Trophoblast cell (in vitro differentiated cells and primary cell): ENCODE measurements at places on chromosomes 16 and 17.

GRCh38 chr17:42969001-42969581 lies 4.8 kb upstream of the AARSD1 start:
- DNase-seq: peak; percentile 78

DNA sequence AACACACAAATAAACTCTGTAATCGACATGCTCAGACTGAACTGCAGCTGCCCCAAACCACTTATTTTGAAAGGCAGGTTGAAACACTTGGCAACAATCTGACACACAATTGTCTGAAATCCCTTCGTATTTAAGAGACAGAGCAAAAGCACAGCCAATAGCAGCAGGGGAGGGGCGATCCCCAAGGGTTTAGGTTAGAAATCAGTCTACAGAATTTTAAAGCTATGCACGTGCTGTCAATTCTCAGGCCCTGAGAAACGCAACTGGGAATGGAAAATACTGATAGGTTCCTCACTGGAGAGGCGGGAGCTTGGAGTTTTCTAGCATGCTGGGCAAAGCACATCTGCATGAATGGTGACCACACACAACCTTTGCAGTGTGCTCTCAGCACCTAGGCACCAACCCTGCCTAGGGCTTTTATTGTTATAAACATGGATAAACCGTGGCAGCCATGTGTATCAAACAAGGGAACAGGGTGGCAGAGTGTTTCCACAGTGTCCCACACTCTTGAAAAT lies 168.0 kb downstream of the AATF start:
- DNase-seq: no peak

- DNase-seq: no peak
These were observed 29.4 kb upstream of the CACNG5 start for GRCh38 chr17:66805567-66805966.

DNA sequence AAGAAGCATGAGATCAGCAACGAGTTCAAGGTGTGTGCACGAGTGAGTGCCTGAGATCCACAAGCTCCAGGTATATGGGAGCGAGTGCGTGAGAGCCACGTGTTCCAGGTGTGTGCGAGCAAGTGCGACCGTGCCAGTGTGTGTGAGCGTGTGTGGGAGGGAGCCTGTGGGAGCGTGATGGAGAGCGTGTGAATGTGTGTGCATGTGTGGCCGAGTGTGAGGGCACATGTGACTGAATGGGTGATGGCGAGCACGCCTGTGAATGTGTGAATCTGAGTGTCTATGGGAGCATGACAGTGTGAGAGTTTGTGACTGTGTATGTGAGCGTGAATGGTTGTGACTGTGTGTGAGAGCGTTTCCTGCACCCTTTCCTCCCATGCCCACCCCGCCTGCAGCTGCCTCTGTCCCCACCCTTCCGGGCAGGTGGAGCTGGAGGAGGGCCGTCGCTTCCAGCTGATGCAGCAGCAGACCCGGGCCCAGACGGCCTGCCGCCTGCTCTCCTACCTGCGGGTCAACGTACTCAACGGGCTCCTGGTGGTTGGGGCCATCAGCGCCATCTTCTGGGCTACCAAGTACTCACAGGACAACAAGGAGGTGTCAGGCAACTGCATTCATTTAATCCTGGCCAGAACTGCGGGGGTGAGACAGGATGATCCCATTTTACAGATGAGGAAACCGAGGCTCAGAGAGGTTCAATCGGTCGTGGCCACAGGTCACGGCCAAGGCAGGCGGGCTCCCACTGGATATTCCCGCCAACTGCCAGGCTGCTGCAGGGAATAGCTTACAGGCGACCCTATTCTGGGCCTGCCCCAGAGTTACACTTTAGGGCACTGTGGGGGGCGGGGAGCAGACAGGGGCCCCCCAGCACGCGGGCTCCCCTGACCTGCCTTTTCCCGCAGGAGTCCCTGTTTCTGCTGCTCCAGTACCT lies 3.7 kb downstream of the TMC8 start:
- DNase-seq: peak; percentile 70

- no peak for DNase-seq
These were observed 9.5 kb downstream of the USP22 start for GRCh38 chr17:21033350-21033749.

- peak; percentile 95 for DNase-seq
These were observed 78.0 kb downstream of the RAP1GAP2 start for GRCh38 chr17:2874189-2874686.

DNA sequence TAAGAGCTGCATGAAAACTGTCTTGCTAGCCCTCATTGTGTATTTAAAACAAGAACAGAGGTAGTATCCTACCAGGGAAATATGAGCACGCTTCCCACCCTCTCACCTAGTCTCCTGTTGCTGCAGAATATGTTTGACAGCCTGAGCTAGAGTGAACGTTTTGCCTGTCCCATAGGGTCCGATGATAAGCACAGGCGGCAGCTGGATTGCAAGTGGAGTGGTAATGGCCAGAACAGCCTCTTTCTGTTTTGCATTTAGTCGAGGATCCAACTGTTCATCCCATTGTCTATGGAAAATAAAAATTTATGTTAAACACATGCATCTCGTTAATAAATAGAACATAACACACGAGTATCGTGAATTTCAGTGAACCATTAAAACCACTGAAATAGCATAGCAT lies 84.2 kb downstream of the HELZ start:
- no peak for DNase-seq

DNA sequence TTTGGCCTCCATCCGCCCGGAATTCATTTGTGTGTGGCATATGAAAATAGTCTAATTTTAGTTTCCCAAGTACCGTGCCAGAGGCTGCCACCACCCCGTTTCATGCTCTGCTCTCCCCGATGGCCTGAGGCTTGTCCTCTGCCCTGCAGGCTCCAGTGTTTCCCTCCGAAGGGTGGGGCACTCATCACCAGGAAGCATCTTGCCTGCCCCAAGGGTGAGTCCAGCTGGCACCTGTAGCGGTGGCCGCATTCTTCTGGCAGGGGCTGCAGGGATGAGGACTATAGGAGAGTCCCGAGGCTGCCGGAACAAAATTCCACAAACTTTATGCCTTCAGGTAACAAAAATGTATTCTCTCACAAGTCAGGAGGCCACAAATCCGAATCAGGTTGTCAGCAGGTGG lies 23.1 kb upstream of the CMIP start:
- DNase-seq: peak; percentile 40

- no peak for DNase-seq
These were observed 2.5 kb upstream of the SMPD3 start for GRCh38 chr16:68450741-68451255.

- peak; percentile 25 for DNase-seq
These were observed 98.5 kb downstream of the TNFRSF13B start for GRCh38 chr17:16873174-16874035.

DNA sequence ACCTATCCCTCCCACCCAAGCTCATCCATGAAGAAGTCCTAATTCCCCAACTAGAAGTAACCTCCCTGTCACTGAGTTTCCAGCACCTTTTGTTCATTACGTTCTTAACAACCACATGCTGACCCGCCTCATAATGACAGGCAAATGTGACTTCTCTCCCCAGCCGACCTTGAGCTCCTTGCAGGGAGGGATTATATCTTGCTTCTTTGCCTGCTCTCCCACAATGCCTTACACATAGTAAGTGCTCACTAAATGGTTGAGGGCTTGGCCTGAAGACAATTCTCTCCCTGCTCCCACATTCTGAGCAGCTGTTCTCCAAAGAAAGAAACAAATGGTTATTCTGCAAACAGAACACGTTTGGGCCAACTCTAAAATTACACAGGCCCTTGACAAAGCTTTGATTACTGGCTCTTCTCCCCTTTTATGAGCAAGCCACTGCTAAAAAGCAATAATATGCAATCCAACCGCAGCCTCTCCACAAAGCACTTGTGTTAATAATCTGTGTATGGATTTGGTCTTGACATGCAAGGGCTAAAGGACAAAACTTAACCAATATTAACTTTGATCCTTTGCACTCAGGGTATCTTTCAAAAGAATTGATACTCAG lies 23.2 kb downstream of the SLC39A11 start:
- no peak for DNase-seq

DNA sequence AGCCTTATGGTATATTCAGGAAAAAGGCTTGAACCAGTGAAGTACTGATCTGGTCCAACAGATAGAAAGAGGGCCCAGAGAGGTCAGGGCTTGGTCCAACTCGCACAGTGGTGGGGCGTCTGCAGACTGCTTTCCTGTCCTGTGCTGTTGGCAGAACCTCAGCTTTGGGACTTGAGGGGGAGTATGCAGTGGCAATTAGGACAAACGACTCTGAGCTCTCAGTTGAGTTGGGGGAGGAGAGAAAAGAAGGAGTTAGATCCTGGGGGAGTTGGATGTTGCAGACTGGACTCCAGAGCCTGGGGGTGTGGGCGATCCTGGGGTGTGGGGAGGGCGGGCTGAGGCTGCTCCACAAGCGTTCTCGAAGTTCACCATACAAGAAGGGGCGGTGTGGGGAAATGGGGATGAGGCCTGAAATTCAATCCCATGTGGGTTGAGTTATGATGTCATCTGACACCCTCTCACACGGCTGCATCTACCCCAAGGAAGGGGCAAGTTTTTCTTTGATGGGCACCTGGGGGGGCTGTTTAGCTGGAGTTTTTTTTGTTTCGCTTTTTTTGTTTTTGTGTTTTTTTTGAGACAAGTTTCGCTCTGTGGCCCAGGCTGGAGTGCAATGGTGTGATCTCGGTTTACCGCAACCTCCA lies 14.6 kb downstream of the GRB7 start:
- DNase-seq: no peak

DNA sequence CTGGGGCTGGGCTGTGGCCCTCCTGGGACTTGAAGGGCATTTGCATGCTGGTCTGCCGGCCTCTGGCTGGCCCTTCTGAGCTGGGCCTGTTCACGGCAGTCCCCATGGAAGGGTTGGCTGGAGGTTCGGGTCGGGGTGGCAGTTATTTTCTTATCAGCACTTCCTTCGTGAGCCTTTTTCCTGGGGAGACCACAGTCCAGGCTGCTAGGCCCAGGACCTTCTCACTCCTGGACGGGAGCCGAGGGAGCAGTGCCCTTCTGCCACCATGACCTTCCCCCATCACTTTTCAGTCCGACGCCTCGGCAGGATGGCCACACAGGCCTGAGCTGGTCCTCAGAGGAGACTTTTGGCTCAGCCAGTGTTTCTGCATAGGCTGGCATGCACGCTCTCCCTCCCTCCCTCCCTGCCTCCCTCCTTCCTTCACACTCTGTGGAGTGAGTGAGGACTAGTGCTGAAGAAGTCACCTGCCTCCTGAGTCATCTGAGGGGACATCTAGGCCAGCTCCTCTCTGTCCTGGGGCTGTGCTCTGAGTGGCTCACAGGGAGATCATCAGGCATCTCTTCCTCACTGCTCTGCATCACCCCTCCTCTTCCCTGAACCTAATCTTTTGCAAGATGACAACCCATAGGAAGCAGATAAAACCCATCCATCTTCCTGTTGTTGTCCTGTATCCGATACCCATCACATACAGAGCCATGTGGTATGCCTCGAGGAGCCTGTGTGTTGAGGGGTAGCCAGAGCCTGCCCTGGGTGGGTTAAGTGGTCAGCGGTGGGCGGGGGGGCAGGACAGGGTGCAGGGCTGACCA lies 109.7 kb downstream of the RAP1GAP2 start:
- DNase-seq: no peak

DNA sequence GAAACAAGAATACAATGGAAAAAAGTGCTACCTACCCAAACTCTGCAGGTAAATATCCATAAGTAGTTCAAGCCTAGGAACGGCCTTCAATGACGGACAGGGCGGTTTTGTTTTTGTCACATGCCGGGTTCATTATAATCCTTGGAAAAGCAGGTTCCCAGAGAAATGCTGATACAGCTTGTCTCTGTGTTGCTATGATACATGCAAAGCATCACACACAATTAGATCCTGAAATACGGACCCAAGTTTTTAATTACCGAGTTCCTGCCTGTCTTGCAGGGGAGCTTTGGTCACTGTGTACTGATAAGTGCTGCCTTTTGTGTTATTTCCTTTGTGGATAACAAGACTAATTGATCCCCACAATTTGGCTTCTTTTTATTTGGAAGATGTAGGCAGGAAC lies 217.4 kb downstream of the HAPSTR1 start:
- DNase-seq: no peak

GRCh38 chr16:23694644-23695373 lies 16.1 kb downstream of the PLK1 start:
- DNase-seq: no peak

DNA sequence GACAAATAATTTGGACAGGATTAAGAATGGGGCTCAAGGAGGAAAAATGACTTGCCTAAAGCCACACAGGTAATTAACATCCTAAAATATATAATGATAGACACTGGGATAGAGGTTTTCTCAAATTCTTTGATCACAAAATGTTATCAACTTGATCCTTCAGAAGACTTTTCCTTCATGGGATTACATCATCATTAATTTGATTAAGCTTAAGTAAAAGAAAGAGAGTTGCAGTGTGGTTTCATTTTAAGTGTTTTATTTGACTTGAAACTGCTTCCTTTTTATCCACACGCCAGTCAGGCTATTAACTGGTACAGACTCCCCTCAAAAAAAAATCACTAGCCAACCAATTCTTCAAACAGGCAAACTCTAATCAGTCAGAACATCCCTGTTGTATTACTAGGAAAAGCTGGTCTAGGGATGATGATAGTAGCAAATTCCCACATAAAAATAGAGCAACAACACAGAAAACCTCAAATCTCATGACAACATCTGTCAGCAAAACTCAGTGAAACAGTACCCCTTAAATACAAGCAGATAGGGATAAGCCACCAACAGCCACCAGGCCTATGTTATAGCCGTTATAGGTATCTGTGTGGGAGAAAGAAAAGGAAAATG lies 32.5 kb downstream of the AKAP10 start:
- no peak for DNase-seq

- DNase-seq: no peak
These were observed 366.6 kb downstream of the HS3ST4 start for GRCh38 chr16:26058326-26058725.

DNA sequence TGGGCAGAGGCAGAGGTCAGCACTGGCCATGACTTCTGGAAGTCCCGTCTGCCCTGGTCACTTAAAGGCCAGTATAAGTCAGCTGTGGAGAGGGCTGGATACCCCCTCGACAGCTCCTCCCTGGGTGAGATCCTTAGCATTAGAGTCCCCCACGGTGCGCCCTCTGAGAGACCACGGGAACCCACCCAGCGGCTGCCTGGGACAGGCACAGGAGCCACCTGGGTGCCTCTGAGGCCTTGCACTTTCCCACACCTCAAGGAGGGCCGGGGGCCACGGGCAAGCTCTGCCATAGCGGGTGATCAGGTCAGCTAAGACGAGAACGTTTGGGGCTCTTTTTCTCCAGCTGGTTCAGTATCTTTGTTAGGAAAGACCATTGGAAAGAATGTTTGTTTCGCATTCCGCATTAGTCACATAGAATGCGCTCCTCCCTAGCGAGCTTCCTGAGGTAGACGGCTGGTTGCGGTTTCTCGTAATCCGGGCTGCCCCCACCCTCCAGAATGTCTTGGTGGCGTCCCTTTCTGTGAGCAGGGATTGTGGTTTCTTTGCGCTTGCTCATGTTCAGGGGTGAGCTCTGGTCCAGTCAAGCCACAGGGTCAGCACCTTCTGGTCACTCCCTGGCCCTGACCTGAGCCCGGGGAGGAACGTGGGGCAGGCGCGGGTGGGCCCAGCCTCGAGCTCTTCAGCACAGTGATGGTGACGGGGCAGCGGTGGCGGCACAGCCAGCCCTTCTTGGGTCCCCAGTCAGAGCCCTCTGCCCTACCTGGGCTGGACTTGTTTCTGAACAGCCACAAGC lies 25.2 kb downstream of the NME3 start:
- DNase-seq: peak; percentile 97
